ENCODE measurements at places on chromosomes 11 and 22.
A peak's percentile ranks its signal among the peaks of the same experiment; 100 is the strongest.

- DNase-seq: peak; percentile 24
These were observed 181.5 kb downstream of the MAML2 start for GRCh38 chr11:96161307-96162089.

- no peak for DNase-seq
These were observed 42.9 kb downstream of the PARVB start for GRCh38 chr22:44067033-44067432.

DNA sequence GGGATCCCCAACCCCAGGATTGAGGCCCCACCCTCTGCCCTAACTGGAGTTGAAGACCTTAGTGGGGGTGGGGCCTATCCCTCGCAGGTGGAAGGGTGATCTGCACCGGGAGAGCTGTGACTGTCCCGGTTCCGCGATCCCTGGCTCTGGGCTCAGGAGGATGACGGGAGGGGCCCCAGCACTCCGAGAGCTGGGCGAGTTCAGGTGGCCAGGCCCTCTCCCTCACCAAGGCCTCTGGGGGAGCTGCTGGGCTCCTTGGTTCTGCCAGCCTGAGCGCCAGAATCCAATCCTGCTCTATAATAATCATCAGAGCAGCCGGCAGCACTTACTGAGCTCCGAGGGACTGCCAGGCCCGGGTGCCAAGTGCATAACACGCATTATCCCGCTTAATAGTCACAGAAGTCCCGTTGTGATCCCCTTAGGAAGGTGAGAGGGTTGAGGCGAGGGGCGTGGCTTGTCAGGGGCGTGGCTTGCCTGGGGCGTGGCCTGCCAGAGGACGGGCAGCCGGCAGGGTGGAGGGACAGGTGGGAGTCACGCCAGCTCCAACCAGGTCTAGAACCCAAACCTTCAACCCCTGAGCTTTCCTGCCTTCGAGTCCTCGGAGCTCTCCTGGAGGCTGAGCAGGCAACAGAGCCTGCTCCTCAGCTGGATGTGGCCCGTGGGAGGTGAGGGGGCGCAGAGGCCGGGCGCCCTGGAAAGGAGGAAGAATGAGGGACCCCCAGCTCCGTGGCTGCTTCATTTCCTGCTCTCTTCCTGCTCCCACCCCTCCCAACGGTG lies 7.3 kb upstream of the SYT7 start:
- DNase-seq: peak; percentile 42

- no peak for DNase-seq
These were observed 16.5 kb downstream of the PATZ1 start for GRCh38 chr22:31329453-31330215.

All from AG08395 (cell line).